AG09309 (cell line): ENCODE measurements at places on chromosomes 7 and 10.

GRCh38 chr7:112204499-112205342, 1.5 kb downstream of the DOCK4 start:
- DNase-seq: no peak

- no peak for DNase-seq
Measured at GRCh38 chr10:64537928-64538327, 1016.7 kb downstream of the REEP3 start.

DNA sequence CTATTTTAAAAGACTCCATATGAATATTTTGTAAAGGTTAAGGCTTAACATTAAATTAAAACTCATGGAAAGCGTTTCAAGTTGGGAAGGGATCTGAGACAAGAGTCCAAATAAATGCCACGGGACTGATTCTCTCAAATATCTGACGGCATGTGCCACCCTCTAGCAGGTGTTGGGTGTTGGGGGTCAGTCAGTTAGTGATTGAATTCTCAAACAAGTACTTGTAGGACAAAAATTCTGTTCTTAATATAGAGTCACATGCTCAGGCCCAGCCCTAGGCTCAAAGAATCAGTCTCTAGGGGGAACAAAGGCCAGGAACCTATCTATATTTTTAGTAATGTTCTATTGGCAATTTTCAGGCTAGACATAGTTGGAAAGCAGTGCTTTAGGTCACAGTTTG, 39.1 kb downstream of the SGCE start:
- no peak for DNase-seq

DNA sequence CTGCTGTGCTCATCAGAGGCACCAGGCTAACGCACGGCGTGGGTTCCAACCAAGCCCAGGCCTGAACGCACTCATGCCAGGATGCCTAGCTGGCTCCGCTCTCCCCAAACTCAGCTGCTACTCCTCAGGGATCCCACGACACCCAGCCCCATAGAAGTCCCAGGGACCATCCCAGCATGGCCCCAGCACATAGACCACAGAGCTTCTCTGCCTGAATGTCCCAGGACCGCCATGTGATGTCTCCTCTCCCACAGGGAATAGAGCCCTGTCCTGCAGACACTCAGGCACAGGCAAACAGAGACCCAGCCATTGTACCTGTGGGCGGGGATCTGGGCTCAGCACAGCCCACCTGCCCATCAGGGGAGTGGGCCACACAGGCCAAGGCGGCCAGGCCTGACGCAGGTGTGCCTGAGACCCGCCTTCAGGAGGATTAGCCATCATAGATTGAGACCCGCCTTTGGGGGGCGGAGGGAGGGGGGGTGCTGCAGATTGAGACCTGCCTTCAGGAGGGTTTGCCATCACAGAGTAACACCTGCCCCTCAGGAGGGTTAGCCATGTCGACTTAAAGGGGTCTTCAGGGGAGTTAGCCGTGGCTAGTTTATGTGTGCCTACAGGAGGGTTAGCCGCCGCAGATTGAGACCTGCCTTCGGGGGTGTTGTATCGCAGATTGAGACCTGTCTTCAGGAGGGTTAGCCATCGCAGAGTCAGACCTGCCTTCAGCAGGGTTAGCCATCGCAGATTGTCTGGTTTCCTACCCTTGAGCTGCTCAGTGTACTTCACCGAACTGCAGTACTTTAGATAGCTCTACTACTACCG, 29.0 kb downstream of the RASGEF1A start:
- DNase-seq: no peak

DNA sequence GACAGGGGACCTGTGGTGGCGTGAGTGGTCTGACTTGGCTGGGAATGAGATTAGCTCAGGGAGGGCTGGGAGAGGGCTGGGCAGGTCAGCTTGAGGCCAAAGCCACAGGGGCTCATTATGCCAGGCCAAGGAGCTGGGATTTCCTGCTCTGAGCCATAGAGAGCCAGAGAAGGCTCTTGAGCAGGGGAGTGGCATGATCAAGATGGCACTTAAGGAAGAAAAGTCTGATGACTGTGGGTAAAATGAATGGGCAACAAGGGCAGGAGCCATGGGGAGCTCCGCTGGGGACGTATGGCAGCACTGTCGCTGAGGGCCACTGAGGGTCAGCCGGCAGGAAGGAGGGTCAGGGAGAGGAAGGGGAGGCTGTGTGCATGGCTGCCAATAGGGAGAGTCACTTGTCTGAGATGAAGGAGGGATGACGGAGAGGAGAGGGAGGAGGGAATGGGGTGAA, 5.8 kb downstream of the ANTXRL start:
- DNase-seq: no peak

DNA sequence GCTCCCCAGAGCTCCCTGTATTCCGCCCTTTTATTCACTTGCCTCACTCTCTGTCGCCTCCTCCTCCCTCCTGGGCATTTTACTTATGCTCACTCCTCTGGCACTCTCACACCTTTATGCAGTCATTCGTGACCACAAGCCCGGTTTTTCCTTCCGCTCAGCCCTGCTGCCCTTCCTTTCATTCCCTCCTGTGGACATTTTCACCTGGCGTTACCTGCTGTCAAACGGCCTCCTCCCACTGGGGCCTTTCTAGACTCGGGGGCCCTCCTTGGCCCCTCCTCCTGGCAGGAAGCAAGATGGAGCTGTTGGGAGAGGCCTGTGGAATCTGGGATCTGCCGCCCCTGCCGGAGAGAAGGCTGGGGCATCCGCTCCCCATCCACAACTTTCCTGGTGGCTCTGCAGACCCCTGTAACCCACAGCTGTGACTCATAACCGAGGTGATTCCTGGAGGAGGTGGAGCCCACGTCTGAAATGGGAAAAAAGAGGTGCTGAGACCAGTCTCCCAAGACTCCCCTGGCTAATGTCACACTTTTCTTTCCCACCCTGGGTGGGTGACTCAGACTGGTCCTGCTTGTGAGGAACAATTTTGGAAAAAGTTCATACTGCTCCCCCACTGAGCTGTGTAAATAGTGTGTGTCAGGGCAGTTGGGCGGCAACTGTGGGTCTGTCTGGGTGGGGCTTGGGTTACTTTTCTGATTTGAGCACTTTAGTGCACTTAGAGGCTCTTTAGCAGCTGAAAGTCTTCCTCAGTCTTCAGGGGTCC, 1.2 kb downstream of the VCL start:
- no peak for DNase-seq

DNA sequence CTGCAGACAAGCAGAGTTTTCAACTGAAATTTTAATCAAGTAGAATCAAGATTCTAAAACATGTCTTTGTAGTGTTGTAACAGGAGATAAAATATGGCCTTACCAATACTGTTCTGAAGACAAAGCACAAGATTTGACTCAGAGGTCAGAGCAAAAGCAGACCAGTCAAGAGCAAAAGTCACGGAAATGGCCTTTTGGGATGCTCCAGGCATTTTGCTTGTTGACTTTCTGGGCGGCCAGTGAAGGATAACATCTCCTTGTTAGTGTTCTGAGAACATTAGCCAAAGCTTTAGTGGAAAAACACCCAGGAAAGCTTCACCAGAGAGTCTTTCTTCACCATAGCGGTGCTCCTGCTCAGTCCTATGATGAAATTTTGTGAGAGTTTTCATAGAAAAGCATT, 590.6 kb downstream of the ARL4A start:
- no peak for DNase-seq

GRCh38 chr7:566100-566499, 46.5 kb upstream of the PDGFA start:
- DNase-seq: no peak

DNA sequence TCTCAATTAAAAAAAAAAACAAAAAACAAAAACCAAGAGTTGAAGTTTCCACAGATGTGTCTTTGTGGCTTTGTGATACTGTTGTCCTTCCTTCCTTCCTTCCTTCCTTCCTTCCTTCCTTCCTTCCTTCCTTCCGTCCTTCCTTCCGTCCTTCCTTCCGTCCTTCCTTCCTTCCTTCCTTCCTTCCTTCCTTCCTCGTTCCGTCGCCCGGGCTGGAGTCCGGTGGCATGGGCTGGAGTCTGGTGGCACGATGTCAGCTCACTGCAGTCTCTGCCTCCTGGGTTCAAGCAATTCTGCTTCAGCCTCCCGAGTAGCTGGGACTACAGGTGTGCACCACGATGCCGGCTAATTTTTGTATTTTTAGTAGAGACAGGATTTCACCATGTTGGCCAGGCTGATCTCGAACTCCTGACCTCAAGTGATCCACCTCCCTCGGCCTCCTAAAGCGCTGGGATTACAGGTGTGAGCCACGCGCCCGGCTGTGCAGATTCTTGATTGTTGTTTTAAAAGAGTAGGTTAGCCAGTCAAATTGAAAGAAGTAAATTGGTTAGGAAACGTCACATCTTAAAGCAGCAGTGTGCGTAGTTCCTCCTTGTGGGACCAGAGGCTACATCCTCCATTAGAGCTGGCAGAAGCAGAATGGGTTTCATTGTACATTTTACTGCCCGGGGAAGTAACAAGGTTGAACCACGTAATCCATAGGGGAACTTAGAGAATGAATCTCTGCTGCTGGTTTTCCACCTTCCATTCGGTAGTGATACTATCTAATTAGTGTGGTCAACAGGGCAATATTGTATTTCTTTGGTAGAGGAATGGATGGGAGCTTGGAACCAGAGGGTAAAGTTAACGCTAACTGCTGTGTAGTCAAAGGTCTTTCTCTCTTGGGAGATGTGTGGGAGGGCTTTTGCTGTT, 20.6 kb downstream of the DNAJB6 start:
- no peak for DNase-seq

- peak; percentile 83 for DNase-seq
Measured at GRCh38 chr7:113087071-113087998, 708 bp upstream of the GPR85 start.

GRCh38 chr7:4876586-4876985, 6.9 kb downstream of the RADIL start:
- DNase-seq: no peak

- DNase-seq: no peak
Measured at GRCh38 chr10:109239371-109239770, 683.9 kb downstream of the XPNPEP1 start.

DNA sequence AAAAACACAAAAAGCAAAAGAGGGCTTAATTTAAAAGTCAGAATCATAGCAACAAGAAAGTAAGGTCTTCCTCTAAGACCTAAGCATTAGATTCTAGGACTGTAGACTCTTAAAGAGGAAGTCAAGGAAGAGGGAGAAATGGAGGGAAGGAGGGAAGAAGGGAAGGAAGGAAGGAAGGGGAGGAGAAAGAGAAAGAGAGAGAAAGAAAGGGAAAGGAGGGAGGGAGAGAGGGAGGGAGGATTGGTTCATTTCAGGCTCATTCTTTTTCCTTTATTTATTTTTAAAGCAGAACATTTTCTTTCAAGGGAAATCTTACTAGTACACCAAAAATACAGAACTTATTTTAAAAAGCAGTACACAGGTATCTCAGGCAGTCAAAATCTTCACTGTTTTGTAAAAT, 81.1 kb downstream of the DLG5 start:
- DNase-seq: no peak

GRCh38 chr10:65620404-65621048, 1305.3 kb upstream of the LRRTM3 start:
- DNase-seq: no peak

GRCh38 chr7:1229202-1229947, 3.3 kb upstream of the UNCX start:
- no peak for DNase-seq

DNA sequence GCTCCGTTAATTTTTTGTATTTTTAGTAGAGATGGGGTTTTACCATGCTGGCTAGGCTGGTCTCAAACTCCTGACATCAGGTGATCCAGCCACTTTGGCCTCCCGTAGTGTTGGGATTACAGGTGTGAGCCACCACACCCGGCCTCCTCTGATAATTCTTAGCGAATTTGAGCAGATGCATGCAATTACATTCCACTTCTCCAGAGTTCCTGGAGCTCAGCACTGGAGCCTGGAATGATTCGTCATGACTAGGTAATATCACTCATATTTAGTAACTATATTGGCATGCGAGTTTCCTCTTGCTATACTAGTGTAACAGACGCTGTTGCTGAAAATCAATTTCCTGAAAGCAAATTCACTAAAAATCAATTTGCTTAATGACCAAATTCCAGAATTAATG, 86.8 kb downstream of the MKX start:
- no peak for DNase-seq

DNA sequence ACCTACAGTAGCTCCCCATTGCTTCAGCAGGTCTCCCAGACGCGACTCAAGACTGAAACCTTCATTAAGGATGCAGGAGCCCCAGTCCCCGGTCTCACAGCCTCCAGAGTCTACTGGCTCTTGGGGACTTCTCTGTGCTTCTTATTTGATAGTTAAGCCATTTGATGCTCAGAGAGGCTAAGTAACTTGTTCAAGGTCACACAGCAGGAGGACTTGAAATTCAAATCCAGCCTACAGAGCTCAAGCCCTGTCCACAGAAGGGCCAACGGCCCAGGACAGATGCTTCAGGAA, 21.2 kb upstream of the ZMIZ1 start:
- no peak for DNase-seq

DNA sequence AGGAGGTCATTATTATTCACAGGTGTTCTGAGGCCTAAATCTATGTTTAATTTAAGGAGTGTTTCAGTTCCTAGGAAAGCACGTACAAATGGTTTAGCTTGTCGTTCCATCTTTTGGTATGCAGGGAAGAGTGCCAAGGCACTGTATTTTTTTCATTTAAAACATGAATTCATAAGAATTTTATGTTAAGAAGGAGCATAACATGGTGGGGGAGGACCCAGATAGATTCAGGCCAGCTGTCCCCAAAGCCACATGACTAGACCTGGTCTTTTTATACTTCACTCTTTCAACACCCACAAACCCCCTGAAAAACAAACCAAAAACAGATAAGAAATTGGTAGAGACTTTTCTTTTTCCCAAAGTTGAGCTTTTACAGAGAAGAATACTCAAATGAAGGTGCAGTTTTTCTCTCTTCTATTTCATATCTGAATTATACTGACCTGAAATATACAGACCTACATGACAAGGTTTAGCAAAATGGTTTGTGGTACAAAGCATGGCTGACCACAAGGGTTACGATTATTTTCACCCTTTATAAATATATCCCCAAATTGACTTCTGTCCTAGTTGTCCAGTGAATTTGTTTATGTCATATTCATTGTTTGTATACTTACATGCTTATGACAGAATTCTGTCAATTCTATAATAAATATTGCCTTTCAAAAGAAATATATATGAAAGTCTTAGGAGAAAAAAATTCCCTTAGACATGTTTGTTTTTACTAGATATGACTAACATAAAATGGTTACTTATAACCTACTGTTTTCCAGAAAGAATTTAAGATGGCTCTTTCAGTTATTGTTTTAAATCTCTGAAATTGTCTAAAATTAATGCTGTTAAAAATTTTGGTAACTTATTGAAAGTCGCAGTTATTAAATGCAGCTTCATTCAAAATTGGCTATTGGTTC, 71.3 kb downstream of the AP3M1 start:
- no peak for DNase-seq
